ENCODE measurements at places on chromosomes 12 and 14.

DNA sequence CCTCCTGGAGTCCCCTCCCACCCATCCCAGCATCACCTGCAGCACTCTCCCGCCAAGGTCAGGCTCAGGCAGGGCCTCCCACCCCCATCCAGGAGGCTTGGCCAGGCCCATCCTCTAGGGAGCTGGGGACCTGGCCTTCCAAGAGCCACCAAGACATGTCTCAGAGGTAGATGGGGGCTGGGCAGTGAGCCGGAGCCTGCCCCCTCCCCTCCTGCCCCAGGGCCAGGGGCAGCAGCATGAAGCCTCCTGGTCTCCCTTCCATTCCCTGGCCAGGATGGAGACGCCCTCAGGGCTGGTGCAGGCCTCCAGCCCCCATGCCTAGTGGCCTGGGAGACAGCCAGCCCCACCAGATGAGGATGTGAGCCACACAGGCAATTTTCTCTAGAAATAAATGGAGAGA is 69.3 kb upstream of the C14orf180 start:
- no peak for DNase-seq

DNA sequence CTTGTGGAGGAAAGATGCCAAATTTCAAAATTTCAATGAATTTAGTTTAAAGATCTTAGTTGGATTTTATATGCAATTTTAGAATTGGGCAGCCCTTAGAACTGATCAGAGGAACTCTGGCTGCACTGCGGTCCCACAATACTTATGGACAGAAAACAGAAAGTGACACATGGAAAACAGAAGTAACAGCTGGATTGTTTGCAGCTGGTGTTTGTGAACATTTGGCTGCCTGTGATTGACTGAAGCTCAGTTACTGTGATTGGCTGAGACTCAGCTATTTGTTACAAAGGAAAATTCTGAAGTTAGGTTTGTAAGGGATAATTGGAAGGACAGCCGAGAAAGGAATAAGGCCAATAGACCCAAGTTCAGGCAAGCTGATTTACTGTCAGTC is 10.0 kb upstream of the KRT86 start:
- DNase-seq: no peak

DNA sequence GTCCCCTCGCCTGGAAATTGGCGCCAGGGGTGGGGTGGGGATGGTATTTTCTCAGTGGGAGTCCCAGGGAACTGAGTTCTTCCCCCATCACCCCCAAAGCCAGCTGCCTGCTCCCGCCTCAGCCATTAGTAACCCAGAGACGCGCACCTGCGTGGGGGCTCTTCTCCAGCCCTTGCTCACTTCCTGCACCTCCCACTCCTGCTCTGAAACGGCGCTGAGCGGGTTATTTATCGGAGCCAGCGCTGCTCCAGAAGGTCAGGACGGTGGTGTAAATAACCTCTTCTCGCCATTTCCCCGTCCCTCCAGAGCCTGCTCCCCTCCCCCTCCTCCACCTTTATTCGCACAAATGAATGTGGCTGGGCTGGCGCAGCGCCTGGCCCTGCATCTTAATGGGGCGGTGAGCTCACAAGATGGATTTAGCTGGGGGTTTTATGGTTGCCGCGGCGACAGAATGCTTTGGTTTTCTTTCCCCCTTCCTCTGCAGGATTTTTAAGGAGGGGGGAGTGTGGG is 12.2 kb downstream of the GPR84 start:
- DNase-seq: no peak

DNA sequence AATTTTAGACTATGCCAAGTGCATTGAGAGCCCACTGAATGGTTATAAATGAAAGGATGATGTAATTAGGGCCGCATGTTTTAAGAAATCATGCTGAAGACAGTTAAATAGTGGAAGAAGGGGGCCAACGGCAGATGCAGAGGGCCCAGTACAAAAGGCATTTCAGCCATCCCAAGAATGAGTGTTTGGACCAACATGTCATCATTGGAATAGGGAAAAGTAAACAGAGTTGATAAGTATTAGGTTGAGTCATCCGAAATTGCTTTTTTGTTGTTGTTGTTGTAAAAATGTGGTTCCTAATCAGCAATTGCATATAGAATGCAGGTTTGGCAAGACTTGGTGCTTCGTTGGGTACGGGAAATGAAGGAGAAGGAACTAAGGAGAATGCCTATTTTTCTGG is 29.5 kb downstream of the BMP4 start:
- no peak for DNase-seq

- no peak for DNase-seq
Measured at GRCh38 chr12:66319266-66319954, 17.1 kb downstream of the HELB start.

DNA sequence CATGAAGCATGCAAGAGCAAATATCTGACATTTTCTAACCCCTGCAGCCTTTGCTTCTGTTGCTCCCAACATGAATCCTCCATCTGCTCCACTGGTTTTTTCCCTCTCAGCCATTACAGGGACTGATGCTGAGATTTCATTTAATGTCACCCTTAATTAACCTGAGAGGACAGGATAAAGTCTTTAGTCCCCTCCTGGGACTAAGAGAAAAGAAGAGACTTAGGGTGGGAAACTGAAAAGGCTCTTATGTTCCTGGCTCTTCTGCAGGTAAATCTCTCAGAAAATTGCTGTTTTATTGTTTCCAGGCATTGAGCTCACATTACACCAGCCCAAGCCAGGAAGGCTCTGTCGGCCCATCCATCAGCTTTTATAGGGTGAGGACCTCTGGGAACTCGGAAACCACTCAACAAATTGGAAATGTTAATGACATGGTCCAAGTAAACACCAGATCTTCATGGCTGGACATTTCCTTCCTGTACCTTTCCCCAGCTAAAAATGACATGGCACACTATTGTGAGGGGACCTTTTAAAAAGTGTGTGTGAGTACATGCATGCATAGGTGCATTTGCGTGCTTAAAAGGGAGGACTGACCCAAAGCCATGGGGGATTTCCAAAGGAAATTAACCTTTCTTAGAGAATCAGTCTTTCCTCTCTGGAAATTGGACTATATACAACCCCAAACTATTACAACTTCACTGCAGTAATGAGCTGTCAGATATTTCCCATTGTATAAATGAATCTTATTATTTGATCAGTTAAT is 408.1 kb upstream of the TMTC1 start:
- no peak for DNase-seq

- no peak for DNase-seq
Measured at GRCh38 chr14:62694075-62694474, 351.2 kb downstream of the KCNH5 start.

DNA sequence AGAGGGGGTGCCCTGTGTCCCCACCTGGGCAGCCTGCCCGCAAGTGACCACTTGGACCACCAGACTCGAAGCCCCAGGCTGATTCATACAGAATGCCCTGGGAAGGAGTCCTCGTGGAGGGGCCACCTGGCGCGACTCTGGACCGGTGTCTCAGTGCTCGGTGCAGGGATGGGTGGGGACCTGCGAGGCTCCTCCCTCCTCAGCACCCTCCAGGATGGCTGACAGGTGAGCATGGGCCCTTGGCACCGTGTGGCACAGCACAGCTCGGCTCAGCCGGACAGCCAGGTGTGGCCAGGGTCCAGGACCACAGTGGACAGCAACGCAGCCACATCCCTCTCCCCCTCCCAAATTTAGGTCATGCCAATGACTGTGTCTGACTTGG is 44.5 kb downstream of the CCNK start:
- no peak for DNase-seq

- peak; percentile 46 for DNase-seq
Measured at GRCh38 chr12:7113389-7113871, 4.4 kb upstream of the C1RL start.

DNA sequence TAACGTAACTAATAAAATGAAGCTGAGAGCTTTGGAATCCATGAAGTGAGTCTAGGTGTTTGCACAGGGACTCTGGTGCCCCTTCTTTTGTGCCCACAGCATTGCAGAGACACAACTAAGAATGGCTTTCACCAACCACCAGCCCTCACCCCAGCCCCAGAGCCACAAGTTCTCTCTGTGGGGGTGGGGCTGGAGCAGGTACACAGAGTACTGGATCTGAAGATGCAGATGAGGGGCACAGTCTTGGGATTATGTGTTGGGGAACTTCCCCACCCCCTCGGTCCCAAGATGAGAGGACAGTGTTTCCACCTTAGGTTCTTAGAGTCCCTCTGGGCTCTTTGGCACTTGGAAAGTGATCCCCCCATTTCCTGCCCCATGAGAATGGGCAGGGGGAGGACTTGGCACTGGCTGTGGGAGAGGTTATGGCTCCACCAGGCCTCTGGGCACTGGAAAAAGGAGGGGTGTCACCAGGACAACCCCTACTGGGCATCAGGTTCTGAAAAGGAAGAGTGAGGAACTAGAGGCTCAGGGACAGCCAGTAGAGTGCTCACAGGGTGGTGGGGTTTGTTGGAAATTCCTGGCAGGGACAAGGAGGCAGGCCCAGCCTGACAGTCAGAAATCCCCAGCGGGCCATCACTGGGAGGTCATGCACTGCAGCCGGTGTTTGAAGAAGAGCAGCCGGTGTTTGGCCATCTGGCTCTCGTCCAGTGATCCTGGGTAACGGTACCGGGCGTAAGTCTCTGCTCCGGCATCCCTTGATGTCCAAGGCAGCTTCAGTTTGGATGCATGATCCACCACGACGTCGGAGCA is 6.7 kb downstream of the B4GALNT1 start:
- DNase-seq: no peak

GRCh38 chr12:52765702-52766101 is 11.4 kb downstream of the KRT76 start:
- no peak for DNase-seq

DNA sequence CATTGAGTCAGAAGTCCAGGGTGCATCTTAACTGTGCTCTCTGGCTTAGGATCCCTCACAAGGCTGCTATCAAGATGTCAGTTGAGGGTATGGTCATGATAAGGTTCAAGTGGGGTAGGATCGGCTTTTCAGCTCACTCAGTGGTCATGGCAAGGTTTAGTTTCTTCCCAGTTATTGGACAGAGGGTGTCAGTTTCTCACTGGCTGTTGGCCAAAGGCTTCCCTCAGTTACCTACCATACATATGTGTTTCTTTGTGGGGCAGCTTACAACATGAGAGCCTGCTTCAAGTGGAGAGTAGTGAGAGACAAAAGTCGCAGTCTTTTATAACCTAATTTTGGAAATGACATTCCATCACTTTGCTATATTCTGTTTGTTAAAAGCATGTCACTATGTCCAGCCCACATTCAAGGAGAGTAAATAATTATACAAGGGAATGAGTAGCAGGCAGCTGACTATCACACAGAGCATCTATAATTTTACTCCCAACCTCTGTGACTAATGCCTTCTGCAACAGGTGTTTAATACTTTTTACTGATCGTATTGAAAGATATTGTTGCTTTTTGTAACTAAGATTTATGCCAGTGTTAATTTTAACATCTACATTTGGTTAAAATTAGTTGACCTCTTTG is 572.8 kb upstream of the FBXO33 start:
- no peak for DNase-seq

GRCh38 chr12:10967409-10967808 is 19.3 kb downstream of the TAS2R50 start:
- DNase-seq: no peak

- no peak for DNase-seq
Measured at GRCh38 chr12:14482886-14483285, 84.8 kb downstream of the PLBD1 start.

- no peak for DNase-seq
Measured at GRCh38 chr12:12804432-12804886, 8.7 kb upstream of the DDX47 start.

GRCh38 chr14:71355324-71356201 is 448.3 kb downstream of the PCNX1 start:
- DNase-seq: no peak

- DNase-seq: no peak
Measured at GRCh38 chr12:62722971-62723680, 211.8 kb downstream of the PPM1H start.

- DNase-seq: no peak
Measured at GRCh38 chr12:55937981-55938380, 7.0 kb downstream of the DGKA start.

DNA sequence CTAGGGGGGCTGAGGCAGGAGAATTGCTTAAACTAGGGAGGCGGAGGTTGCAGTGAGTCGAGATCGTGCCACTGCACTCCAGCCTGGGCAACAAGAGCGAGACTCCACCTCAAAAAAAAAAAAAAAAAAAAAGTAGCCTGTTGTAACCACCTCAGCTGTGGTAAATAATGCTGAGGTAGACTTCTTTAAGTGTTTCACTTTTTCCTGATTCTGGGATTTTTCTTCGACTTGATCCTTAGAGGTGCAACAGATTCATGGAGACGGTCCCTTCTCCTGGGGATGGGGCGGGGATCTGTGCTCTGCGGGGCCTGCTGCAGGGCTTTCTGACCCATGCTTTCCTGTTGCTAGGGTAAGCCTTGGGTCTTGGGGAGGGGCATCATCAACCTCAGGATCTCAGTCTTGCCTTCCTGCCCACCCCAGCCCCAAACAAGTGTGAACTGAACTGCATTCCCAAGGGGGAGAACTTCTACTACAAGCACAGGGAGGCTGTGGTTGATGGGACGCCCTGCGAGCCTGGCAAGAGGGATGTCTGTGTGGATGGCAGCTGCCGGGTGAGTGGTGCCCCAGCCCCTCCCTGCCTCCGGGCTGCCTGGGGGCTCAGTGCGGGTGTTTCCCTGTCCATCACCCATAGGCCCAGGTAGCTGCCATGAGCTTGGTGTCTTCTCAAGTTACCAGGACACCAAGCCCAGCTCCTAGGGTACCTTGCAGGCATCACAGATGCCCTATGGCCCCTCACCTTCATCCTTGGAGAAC is 12.4 kb downstream of the PAPLN start:
- DNase-seq: no peak

- DNase-seq: no peak
Measured at GRCh38 chr12:76018672-76019071, 12.9 kb downstream of the PHLDA1 start.
